GM12878 (cell line): ENCODE measurements at places on chromosomes 12 and 14. TPM values are rescaled to one million over a fixed set of nuclear protein-coding genes. Genes with fewer than 3 reads are reported as not detected.

Gene HIF1A
- total RNA-seq, result 80.7 and 84.4 TPM in 2 replicates

Gene PARPBP
- 21.2 TPM in 2 replicates for total RNA-seq

Gene SCN8A
- 0.08 and 0.11 TPM in 2 replicates for total RNA-seq

DNA sequence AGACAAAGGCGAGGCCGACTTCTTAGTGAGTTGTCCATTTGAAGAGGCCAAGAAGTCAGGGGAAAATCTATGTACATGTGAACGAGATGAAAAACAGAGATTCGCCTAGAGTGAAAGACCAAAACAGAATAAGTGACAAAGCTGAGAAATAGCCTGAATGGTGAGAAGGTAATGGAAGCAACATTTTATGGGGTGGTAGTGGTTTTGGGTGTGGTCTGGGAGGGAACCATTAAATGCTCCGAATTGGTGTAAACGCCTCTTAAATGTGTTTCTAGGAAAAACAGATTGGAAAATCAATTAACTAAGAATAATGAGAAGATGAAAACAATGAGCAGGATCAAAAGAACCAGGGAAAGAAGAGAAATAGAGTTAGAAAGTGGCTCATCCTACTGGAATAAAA is 83.8 kb upstream of the MANSC4 start:
- H3K27ac ChIP-seq, result no peak overlapping the region
- no peaks in the 10 kb centered on the region for H3K36me3 ChIP-seq
- DNase-seq, result no peak

DNA sequence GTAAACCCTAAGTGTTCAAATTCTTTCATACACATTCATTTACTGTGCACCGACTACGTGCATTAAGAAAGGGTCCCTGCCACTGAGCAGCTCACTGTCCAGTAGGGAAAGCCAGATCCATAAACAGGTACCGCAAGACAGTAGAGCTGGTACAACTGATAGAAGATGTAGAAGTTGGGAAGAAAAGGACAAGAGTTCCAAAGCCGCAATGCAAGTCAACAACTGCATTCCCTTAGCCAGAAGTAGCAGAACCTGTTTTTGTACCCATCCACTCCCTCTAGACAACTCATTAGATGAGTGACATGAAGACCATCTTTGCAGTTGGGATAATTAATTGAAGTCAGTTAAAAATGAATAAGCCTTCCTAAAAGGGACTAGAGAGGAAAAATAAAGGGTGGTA is 1.3 kb downstream of the SENP1 start:
- H3K4me1 ChIP-seq, result peaks cover 21% of the 10 kb centered on the region
- H3K27me3 ChIP-seq, result no peaks in the 10 kb centered on the region
- peaks cover 5% of the 10 kb centered on the region; the same call in 1 of the 2 replicates for H3K36me3 ChIP-seq
